Mesothelial cell of epicardium (in vitro differentiated cells): ENCODE measurements at places on chromosomes 12 and 14.
A peak's percentile ranks its signal among the peaks of the same experiment; 100 is the strongest.

DNA sequence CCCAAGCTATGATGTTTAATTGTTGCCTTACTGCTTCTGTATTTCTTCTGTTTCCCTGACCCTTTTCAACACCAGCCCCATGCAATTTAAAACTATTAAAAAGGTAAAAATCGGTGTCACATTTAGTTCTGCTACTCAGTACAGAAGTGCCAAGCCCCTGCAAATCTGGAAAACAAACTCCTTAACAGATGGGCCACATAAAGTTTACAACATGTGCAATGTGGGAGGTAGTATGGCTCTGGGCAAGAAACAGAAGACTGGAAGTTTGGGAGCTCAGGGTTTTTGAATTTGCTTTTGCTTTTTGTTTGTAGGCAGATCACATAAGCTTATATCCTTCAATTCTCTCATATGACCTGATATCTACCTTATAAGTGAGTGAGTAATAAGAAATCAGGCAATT lies 404.0 kb upstream of the ATP2B1 start:
- no peak overlapping the region for H3K27ac ChIP-seq
- peaks cover 4% of the 10 kb centered on the region for H3K4me1 ChIP-seq
- H3K36me3 ChIP-seq: peaks cover under 1% of the 10 kb centered on the region
- H3K4me3 ChIP-seq: no peak overlapping the region
- no peaks in the 10 kb centered on the region for H3K27me3 ChIP-seq

DNA sequence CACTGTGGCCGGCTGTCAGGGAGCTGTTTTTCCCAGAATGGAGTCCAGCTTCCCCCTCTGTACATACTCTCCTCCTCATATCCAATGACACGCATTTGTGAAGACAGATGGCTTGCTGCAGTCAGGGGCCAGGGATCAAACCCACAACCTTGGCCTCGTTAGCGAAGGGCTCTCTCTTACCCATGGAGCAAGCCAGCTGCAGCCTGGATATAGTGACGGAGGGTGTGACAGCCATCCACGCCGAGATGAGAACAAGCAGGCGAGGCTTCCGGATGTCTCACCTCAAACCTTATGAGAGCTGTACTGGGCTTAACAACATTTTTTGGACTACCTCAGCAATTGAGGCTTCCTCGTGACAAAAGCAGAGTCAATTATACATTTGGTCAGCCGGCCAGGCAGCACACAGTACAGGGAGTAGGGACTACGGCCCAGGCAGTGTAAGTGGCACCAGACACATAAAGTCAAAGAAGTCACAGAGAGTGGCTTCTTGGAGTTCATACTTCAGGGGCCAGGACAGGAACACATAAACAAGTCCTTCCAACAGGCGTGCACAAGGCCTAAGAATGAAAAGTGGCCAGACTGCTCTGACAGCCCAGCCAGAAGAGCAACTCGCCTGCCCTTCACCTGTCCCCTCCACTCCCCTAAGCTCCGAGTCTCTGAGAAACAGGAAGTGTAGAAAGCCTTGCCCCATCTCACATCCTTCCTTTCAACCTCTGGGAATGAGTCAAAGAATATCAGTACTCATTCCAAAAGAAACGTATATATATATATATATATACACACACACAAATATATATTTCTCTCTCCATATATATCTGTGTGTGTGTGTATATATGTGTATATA lies 115.1 kb downstream of the TTC7B start:
- no peak overlapping the region for H3K4me3 ChIP-seq
- no peaks in the 10 kb centered on the region for H3K36me3 ChIP-seq
- peaks cover 34% of the 10 kb centered on the region for H3K4me1 ChIP-seq
- H3K27ac ChIP-seq: no peak overlapping the region
- no peak for DNase-seq

- H3K4me3 ChIP-seq: no peak overlapping the region
- H3K27me3 ChIP-seq: no peaks in the 10 kb centered on the region
- H3K36me3 ChIP-seq: peaks cover 6% of the 10 kb centered on the region
- H3K4me1 ChIP-seq: peaks cover 38% of the 10 kb centered on the region
Observed at GRCh38 chr12:14836336-14837210, 6.8 kb downstream of the ART4 start.

DNA sequence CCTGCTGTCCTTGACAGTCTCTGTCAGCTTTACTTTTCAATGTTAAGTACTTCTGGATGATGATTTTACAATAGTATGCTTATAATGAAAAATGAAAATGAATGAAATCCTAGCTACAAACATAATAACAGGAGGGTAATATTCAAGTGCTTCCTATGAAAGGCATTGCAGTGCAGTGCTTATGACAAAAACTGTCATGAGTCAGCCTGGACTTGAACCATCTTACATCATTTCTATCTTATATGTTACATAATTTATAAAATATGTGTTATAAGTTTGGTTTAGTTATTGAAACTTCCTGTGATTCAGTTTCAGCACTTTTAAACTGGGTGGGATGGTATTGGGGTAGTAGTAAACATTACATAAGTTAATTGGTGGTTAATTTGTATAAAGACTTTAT lies 451.7 kb downstream of the TMEM117 start:
- H3K36me3 ChIP-seq: peaks cover 8% of the 10 kb centered on the region
- H3K4me1 ChIP-seq: no peaks in the 10 kb centered on the region
- no peak overlapping the region for H3K27ac ChIP-seq
- no peak overlapping the region for H3K4me3 ChIP-seq
- H3K27me3 ChIP-seq: no peaks in the 10 kb centered on the region

- no peaks in the 10 kb centered on the region for H3K36me3 ChIP-seq
- no peaks in the 10 kb centered on the region for H3K27me3 ChIP-seq
- DNase-seq: no peak
- no peak overlapping the region for H3K27ac ChIP-seq
Observed at GRCh38 chr12:115895247-115895646, 382.2 kb downstream of the MED13L start.

- H3K36me3 ChIP-seq: no peaks in the 10 kb centered on the region
- H3K27ac ChIP-seq: no peak overlapping the region
- no peak overlapping the region for H3K4me3 ChIP-seq
- no peaks in the 10 kb centered on the region for H3K27me3 ChIP-seq
Observed at GRCh38 chr14:71220462-71220861, 313.2 kb downstream of the PCNX1 start.

GRCh38 chr14:44154874-44155273 lies 352.2 kb downstream of the FSCB start:
- H3K4me1 ChIP-seq: peaks cover 3% of the 10 kb centered on the region
- DNase-seq: no peak
- H3K27ac ChIP-seq: no peak overlapping the region
- no peaks in the 10 kb centered on the region for H3K27me3 ChIP-seq
- no peak overlapping the region for H3K4me3 ChIP-seq

DNA sequence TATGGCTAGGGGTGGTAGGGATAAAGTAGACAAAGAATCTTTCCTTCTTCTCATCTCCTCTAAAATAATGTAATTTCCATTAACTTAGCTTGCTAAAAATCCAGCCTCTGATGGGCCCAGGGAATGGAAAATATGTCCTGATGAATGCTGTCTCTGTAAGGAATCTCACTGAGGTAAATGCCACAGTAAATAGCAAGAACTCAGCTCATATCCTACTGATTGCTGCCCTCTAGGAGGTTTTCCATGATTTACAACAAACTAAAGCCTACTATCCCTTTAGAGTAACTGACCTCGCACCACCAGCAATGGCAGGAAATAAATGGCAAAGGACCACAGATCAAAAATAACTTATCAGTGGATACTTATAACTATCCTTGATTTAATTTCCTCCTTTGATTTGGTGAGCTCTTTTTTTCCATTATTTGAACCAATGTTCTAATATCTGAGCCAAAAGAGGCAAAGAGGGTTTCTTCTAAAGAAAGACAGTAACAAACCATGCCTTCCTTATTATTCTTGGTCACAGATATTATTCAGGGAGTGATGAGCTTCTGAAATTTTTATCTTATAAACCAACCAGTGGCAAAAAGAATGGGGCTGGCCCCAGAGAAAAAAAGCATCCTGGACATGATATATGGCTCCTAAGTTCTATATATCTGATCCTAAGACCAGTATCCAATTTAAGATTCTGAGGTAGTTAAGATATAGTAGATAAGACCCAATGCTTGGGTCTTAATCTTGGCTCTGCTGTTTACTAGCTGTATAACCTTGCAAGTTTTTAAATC lies 43.8 kb downstream of the SENP1 start:
- H3K4me3 ChIP-seq: no peak overlapping the region
- peaks cover 45% of the 10 kb centered on the region for H3K36me3 ChIP-seq
- no peaks in the 10 kb centered on the region for H3K27me3 ChIP-seq
- no peak overlapping the region for H3K27ac ChIP-seq

- peaks cover 29% of the 10 kb centered on the region for H3K4me1 ChIP-seq
- H3K4me3 ChIP-seq: no peak overlapping the region
- no peaks in the 10 kb centered on the region for H3K27me3 ChIP-seq
- H3K36me3 ChIP-seq: peaks cover 23% of the 10 kb centered on the region
- H3K27ac ChIP-seq: peak overlapping the region; percentile 85
Observed at GRCh38 chr12:57146092-57146491, 1.3 kb downstream of the LRP1-AS start.

DNA sequence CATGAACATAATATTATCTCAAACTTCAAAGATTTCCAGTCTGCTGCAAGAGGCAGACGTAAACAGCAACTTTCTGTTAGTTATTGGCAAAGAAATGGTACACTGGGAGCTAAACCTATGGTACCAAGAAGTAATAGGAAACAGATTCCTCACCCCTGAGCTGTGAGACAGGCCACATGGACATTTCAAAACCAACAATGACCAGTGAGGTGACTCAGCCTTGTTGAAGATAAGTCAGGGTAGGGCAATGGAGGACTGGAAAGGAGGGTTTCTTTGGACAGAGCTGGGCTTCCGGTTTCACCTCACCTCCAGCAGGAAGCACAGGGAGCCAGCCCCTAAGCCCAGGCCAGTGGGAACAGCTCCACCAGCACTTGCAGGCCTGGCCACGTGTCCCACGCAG lies 1320.5 kb downstream of the AACS start:
- no peaks in the 10 kb centered on the region for H3K36me3 ChIP-seq
- DNase-seq: no peak
- no peak overlapping the region for H3K27ac ChIP-seq
- H3K27me3 ChIP-seq: peaks cover 2% of the 10 kb centered on the region

- peaks cover 4% of the 10 kb centered on the region for H3K36me3 ChIP-seq
- peaks cover 12% of the 10 kb centered on the region for H3K4me1 ChIP-seq
- no peak for DNase-seq
- no peaks in the 10 kb centered on the region for H3K27me3 ChIP-seq
- peak overlapping the region; percentile 90 for H3K27ac ChIP-seq
Observed at GRCh38 chr12:101018540-101018939, 191.5 kb downstream of the SLC5A8 start.

- peaks cover 24% of the 10 kb centered on the region for H3K4me1 ChIP-seq
- no peaks in the 10 kb centered on the region for H3K27me3 ChIP-seq
- DNase-seq: peak; percentile 72
- H3K27ac ChIP-seq: no peak overlapping the region
- H3K36me3 ChIP-seq: peaks cover 2% of the 10 kb centered on the region
Observed at GRCh38 chr14:75709207-75709812, 48.3 kb downstream of the TTLL5 start.
